ENCODE measurements at places on chromosomes 1 and 21.

DNA sequence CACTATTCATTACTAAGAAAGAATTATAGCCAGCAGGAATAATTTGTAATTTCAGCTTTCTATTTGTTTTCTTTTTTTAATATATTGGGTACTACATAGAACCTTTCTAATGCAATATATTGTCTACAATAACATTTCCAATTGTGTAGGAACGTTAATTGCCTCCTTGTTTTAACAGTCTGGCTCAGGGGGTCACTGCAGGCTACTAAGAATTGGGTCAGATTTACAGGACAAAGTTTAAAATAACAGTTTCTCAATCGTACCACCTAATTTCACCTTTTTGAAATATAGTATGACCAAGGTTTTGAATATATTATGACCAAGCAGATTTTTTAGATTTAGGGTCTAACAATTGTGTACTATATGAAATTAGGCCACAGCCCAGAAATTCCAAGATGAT is 2.4 kb downstream of the CFH start:
- DNase-seq = no peak

DNA sequence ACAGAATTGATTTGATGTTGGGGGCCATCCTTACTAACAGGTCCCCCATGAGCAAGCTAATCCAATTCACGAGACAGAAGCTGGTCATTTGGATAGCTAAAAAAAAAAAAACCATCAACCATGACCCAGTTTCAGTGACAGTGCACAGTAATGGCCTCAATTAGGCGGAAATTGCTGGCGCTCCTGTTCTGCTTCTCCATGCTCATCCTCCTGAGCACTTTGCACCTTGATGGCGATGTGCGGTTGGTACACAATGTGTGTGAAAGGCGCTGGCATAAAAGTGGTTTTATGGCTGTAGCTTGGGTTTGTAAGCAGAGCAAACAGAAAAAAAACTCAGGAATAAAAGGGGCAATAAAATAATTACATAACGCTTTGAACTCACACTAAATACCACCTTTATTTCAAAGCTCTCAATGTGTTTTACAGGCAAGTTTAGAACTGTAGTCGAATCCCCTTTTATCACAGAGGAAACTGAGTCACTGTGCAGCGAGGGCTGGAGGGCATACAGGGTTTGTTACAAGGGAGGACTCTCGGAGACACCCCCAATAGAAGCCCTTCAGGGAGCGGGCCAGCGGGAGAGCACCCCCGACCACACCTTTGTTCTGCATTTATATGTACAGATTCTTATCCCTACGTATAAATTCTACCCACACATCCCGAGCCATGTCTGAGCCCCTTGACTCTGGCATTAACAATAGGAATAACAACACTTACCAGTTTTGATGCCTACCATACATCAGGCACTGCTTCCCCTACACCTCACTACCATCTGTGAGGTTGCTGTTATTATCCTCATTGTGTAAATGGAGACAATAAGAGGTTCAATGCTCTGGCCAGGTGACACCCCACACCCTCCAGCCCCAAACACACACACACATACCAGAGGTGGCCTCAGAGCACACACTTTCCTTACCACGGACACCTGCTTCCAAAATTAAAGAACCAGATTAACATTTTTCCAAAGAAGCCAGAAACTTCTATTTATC is 213.5 kb upstream of the IRF2BP2 start:
- DNase-seq = no peak

DNA sequence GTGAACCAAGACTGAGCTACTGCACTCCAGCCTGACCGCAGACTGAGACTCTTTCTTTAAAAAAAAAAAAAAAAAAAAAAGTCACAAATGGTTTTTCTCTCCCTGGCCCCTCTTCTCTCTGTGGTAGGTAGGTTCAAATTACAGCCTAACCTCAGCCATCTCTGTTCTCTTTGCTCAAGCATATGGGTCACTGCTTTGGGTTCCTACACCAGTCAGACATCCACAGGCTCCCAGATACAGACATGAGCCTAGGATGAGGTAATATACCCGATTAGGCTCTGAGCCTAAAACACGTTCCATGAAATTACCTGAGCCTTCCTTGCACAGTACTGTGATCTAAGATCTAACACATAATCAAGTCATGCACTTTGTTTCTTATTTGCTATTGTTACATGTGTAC is 90.5 kb upstream of the JAK1 start:
- DNase-seq = no peak

DNA sequence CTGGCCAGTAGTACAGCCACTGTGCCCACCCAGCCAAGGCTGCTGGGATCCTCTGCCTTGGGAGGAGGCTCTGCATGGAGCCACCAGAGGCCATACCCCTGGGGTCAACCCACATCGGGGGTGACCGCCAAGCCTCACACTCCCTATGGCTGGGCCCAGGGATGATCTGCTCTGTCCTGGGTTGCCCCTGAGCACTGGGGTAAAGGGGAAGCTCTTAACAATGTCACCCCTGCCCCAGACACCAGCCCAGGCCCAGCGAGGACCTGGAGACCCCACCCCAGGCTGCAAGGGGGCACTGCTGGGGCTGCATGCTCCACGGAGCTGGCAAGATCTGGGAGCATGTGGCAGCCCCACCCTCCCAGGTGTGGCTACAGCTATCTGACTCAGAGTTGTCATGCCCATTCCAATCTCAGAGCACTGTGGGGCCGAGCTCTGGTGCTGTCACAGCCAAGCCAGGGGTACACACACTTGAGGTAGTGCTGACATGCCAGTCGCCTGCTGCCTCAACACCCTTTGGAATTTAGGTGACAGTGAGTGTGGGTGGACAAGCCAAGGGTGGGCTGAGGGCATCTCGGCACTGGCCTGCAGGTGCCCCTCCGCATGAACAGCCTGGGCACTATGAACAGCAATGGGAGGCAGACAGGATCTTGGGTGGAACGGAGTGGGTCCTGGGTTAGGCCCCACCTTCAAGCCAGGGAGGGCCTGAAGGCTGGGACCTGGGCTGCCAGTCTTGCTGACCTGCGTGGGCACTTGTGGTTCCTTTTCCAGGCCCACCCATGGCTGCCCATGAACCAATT is 427.7 kb downstream of the LRRIQ3 start:
- DNase-seq = no peak

GRCh38 chr1:168091720-168092550 is 44.8 kb downstream of the GPR161 start:
- DNase-seq = no peak

GRCh38 chr1:226827458-226827857 is 43.0 kb upstream of the PSEN2 start:
- DNase-seq = no peak

DNA sequence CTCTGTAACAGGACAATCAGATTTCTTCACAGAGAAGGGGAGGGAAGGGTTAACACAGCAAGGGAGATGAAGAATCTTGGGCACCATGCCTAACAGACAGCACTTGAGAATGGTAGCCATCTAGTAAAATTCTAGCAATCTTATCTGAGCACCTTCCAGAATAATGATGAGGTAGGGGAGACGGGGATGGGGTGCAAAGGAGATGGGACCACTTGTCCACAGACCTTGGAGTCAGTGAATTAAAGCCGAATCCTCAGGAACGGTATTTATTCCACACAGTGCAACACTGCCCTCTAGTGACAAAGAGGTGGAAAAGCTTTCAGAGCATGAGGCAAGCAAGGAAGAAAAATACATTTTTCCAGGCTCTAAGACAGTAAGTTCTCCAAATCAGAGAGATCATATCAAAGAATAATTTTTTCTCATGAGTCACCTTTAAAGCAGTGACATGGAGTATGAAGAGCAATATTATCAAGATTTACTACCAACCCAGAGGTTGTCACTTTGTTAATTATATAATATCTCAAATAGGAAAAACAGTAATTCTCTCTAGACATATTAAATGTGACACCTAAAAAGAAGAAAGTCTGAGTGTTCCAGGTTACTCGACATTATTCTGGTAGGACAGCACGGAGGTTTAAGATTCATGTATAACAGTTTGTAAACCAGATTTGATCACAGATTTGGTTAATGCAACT is 43.3 kb upstream of the LPAR3 start:
- no peak for DNase-seq

- DNase-seq = no peak
Observed at GRCh38 chr1:185917646-185918045, 183.5 kb downstream of the HMCN1 start.

- no peak for DNase-seq
Observed at GRCh38 chr1:205575294-205575885, 56.4 kb downstream of the ELK4 start.
